ENCODE measurements at places on chromosomes 7 and 10. TPM values are rescaled to one million over a fixed set of nuclear protein-coding genes. Genes with fewer than 3 reads are reported as not detected.
A peak's percentile ranks its signal among the peaks of the same experiment; 100 is the strongest.

Gene MMD2
- total RNA-seq = not detected

Gene ZNF786
- total RNA-seq = 7.4 TPM

Gene EN2
- not detected for total RNA-seq

GRCh38 chr7:39650676-39651075, 27.3 kb downstream of the RALA start:
- DNase-seq = no peak
- H3K36me3 ChIP-seq = no peaks in the 10 kb centered on the region
- H3K27ac ChIP-seq = no peak overlapping the region
- H3K27me3 ChIP-seq = no peaks in the 10 kb centered on the region
- no peaks in the 10 kb centered on the region for H3K4me1 ChIP-seq

GRCh38 chr7:66092654-66093053, 17.0 kb downstream of the ASL start:
- no peaks in the 10 kb centered on the region for H3K4me1 ChIP-seq
- no peaks in the 10 kb centered on the region for H3K27me3 ChIP-seq
- DNase-seq = no peak

- no peak overlapping the region for H3K4me3 ChIP-seq
- no peak overlapping the region for H3K27ac ChIP-seq
These were observed 64.0 kb upstream of the DNAJB12 start for GRCh38 chr10:72418679-72419078.

- peak; percentile 66 for DNase-seq
- no peaks in the 10 kb centered on the region for H3K36me3 ChIP-seq
These were observed 205.7 kb downstream of the EBF3 start for GRCh38 chr10:129758207-129759021.

DNA sequence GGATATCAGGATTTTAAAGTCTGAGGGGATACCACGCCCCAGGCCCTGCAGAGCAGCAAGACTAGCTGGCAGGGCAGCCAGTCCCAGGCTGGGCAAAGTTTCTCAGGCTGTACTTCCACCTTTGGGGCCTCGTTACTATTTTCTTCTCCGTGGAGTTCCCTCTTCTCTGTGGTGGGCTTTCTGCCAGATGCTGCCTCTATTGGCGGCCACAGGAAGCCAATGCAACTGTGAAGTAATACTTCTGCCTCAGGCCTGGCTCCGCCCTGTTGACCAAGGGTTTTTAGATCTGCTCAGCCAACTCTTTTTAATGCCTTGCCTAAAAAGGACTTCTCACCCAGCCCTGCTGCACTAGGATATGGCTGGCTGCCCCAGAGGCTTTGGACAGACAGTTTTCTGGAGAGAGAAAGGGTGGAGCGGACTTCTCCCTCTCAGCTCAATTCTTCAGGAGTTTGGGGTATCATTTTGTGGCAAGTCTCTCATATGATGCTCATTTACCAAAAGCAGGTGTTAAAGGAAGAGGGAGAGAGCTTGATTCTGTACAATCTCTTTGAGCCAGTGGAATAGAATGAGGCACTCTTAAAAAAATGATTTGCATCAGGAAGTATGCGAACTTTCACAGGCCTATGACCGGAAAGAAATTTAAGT, 67.4 kb downstream of the HHEX start:
- DNase-seq = peak; percentile 92
- peak overlapping the region; percentile 88 for H3K27ac ChIP-seq
- H3K4me1 ChIP-seq = peaks cover 82% of the 10 kb centered on the region
- H3K36me3 ChIP-seq = no peaks in the 10 kb centered on the region
- no peaks in the 10 kb centered on the region for H3K27me3 ChIP-seq

GRCh38 chr10:116756277-116756676, 13.9 kb upstream of the HSPA12A start:
- DNase-seq = no peak
- no peaks in the 10 kb centered on the region for H3K36me3 ChIP-seq
- H3K27me3 ChIP-seq = no peaks in the 10 kb centered on the region
- H3K27ac ChIP-seq = peak overlapping the region; percentile 21
- H3K4me3 ChIP-seq = no peak overlapping the region

DNA sequence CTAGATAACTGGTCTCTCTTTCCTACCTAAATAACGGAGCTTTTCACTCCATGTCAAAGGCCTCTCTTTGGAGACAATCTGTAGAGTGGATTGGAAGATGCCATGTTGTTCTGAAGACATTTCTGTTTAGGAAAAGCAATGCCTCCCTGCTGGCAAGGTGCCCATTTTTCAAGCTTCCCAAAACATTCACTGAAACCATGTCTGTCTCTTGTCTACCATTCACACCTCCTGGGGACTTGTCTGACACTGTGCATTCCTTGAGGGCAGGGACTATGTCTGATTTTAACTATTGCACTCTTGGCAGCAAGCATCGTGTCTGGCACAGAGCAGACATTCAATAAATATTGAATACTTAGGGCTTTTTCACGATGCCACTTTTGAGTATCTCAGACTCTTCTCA, 528.9 kb upstream of the NRP1 start:
- H3K27ac ChIP-seq = no peak overlapping the region
- peaks cover 4% of the 10 kb centered on the region for H3K4me1 ChIP-seq
- no peaks in the 10 kb centered on the region for H3K27me3 ChIP-seq
- DNase-seq = no peak
- H3K4me3 ChIP-seq = no peak overlapping the region

- DNase-seq = no peak
- peaks cover 4% of the 10 kb centered on the region for H3K4me1 ChIP-seq
- H3K27me3 ChIP-seq = peaks cover 32% of the 10 kb centered on the region
- H3K36me3 ChIP-seq = no peaks in the 10 kb centered on the region
- H3K4me3 ChIP-seq = no peak overlapping the region
These were observed 44.9 kb upstream of the CNPY1 start for GRCh38 chr7:155591055-155591775.

DNA sequence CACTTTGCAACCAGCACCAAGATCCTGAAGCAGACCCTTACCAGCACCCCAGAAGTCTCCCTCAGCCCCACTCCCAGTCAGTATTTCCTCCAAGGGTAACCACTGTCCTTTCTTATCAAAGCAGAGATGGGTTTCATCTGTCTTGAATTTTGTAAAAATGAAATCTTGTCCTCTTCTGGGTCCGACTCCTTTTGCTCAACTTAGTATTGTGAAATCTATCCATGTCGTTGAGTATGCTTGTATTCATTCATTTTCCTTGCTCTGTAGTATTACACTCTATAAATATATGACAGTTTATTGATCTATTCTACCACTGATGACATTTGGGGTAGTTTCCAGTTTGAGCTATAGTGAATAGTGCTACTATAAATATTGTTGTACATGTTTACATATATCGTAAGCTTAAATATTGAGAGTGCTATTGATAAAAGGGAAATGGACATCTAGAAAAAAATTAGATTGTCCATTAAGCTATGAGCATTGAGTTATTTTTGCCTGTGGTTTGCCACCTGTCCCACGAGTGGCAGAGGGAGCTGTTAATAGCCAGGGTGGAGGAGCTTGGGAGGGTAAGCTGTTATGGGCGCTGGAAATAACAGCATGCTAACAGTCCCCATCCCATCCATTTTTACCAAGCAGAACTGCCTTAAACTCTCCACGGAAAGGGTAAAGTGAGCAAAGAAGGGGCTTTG, 36.5 kb downstream of the AIFM2 start:
- H3K36me3 ChIP-seq = no peaks in the 10 kb centered on the region
- H3K27me3 ChIP-seq = no peaks in the 10 kb centered on the region
- H3K4me3 ChIP-seq = no peak overlapping the region
- DNase-seq = no peak
- peaks cover 12% of the 10 kb centered on the region for H3K4me1 ChIP-seq

GRCh38 chr10:42938351-42938750, 138.5 kb upstream of the RET start:
- no peaks in the 10 kb centered on the region for H3K36me3 ChIP-seq
- H3K27ac ChIP-seq = no peak overlapping the region
- H3K4me3 ChIP-seq = no peak overlapping the region
- H3K27me3 ChIP-seq = peaks cover 10% of the 10 kb centered on the region
- DNase-seq = peak; percentile 65

DNA sequence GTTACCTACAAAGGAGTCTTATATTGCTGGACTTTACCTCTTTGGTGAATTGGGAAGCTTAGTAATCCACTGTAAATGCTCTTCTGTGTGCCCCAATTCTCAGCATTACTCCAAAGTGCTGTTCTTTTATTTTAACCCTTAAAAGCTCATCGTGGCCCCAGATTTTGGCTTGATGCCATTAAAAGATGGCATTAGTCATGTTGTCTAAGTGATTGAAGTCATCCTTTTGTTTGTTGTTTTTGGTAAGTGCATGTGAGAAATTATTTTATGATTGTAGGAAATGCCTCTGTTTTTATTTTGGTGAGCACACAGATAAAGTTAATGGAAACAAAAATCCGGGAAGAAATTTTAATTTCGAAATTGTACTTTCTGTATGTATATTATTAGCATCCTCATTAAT, 82.5 kb upstream of the GATA3 start:
- H3K4me1 ChIP-seq = no peaks in the 10 kb centered on the region
- no peaks in the 10 kb centered on the region for H3K27me3 ChIP-seq
- no peak overlapping the region for H3K4me3 ChIP-seq
- peaks cover 17% of the 10 kb centered on the region for H3K36me3 ChIP-seq
- DNase-seq = no peak
- H3K27ac ChIP-seq = no peak overlapping the region

- no peaks in the 10 kb centered on the region for H3K27me3 ChIP-seq
- no peak overlapping the region for H3K4me3 ChIP-seq
- DNase-seq = no peak
- H3K27ac ChIP-seq = no peak overlapping the region
- H3K4me1 ChIP-seq = no peaks in the 10 kb centered on the region
These were observed 23.4 kb downstream of the ATOH7 start for GRCh38 chr10:68208424-68209042.

GRCh38 chr10:52599551-52600200, 172.9 kb downstream of the MBL2 start:
- no peak overlapping the region for H3K4me3 ChIP-seq
- H3K27me3 ChIP-seq = no peaks in the 10 kb centered on the region
- no peak overlapping the region for H3K27ac ChIP-seq
- no peaks in the 10 kb centered on the region for H3K4me1 ChIP-seq
- no peaks in the 10 kb centered on the region for H3K36me3 ChIP-seq
- DNase-seq = no peak

DNA sequence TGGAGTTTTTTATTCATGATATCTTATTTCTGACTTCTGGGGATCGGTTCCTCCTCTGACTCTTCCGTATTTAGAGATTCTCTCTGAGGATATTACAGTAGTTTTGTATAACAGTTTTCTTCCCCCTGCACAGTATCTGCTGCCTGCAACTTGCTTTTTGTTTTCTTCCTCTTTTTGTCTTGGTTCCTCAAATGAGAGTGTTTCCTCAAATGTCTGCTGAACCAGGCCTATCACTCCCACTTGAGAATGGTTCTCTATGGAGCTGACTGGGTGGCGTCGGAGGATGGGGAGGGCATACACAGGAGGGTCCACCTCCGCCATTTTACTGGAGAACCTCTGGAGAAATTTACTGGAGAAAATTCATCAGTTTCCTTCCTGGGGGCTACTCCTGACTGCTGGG, 27.7 kb downstream of the ARHGAP22 start:
- DNase-seq = no peak
- no peaks in the 10 kb centered on the region for H3K27me3 ChIP-seq
- H3K36me3 ChIP-seq = no peaks in the 10 kb centered on the region
- H3K27ac ChIP-seq = peak overlapping the region; percentile 78
- no peak overlapping the region for H3K4me3 ChIP-seq

- peaks cover 35% of the 10 kb centered on the region for H3K27me3 ChIP-seq
- DNase-seq = no peak
- no peaks in the 10 kb centered on the region for H3K4me1 ChIP-seq
- no peak overlapping the region for H3K4me3 ChIP-seq
These were observed 120.3 kb downstream of the BUB3 start for GRCh38 chr10:123274306-123275135.

GRCh38 chr10:121221991-121222390, 370.8 kb downstream of the WDR11 start:
- DNase-seq = no peak
- H3K4me1 ChIP-seq = no peaks in the 10 kb centered on the region
- H3K36me3 ChIP-seq = no peaks in the 10 kb centered on the region

GRCh38 chr10:68559251-68559650, 886 bp upstream of the TET1 start:
- H3K4me3 ChIP-seq = no peak overlapping the region
- H3K36me3 ChIP-seq = no peaks in the 10 kb centered on the region
- no peak for DNase-seq
- H3K27ac ChIP-seq = no peak overlapping the region
- H3K4me1 ChIP-seq = peaks cover 43% of the 10 kb centered on the region

- no peaks in the 10 kb centered on the region for H3K36me3 ChIP-seq
- no peaks in the 10 kb centered on the region for H3K4me1 ChIP-seq
- no peak overlapping the region for H3K27ac ChIP-seq
- H3K4me3 ChIP-seq = no peak overlapping the region
- no peaks in the 10 kb centered on the region for H3K27me3 ChIP-seq
- no peak for DNase-seq
These were observed 26.8 kb upstream of the C10orf53 start for GRCh38 chr10:49652421-49653272.

DNA sequence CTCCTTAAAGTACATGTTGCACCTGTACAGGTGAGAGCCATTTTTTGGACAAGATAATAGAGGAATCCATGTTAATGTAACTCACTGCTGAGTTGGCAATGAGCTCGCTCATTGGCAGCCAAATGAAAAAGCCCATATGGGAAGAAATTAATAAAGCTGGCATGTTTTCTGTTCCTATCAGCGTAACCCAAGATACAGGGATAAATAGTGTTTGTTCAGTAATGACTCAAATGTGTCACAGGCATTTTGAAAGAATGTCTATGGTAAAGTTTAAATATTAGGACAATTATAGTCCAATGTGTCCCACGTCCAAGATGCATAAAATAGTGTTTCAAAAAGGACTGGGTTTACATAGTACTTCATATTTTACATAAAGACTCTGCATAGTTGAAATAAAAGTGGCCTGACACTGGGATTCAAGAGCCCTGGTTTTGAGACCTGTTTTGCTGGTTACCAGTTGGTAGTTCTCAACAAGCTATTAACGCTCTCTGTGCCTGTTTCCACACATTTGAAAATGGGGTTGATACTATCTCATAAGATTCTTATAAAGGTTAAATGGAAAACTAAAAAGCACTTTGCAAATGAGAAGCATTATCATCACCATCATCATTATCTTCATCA, 49.1 kb downstream of the MTURN start:
- DNase-seq = no peak
- H3K27ac ChIP-seq = peak overlapping the region; percentile 79

DNA sequence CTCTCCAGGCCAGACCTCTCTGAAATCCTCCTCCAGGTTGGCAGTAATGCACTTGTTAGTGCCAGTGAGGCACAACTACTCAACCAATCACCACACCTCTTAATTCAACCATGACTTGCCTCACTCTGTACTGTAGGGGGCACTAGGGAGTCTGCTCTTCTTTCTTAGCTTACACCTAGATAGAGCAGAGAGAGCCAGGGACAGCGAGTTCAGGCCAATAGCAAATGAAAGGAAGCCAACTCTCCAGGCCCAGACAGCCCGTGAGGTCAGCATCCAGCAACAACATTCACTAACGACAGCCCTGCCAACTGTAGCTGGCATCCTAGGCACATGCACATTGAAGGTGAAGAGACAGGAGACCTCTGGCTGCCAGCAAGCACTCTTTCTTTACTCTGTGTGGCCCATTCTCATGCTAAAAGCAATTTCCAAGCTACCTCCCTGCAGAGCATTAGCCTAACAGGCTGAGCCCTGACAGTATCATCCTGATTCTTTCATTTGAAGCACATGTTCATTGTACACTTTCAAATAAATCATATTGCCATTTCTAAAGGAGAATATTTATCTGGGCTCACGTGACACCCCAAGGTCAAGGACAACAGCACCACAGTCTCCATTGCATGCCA, 136.3 kb downstream of the DPY19L1 start:
- no peaks in the 10 kb centered on the region for H3K27me3 ChIP-seq
- no peaks in the 10 kb centered on the region for H3K4me1 ChIP-seq
- H3K4me3 ChIP-seq = no peak overlapping the region

- H3K27ac ChIP-seq = no peak overlapping the region
- H3K4me1 ChIP-seq = peaks cover 32% of the 10 kb centered on the region
- H3K4me3 ChIP-seq = no peak overlapping the region
- H3K27me3 ChIP-seq = peaks cover 52% of the 10 kb centered on the region
These were observed 2.8 kb upstream of the FLNC start for GRCh38 chr7:128827248-128827958.
